NCI-H2029 (cell line): ENCODE measurements at places on chromosomes 4 and X.

DNA sequence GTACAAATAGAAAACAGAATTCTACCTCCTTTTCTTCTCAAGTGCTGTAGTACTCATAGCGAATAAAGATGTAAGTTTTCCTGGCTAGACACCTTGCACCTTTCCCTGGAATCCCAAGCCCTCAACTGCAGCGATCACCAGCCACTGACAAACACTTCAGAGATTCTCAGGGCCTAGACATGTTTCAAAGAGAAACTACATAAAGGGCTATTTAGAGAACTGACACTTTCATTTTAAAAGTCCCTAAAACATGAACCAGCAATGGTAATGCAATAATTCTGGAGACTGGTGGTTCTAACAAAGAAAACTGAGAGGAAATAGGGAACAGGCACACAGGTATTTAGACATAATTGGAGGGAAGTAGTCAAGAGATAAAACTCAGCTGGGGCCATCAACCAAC lies 35.7 kb downstream of the FANCB start:
- no peak for DNase-seq

GRCh38 chr4:106277140-106277675 lies 38.8 kb downstream of the TBCK start:
- no peak for DNase-seq

DNA sequence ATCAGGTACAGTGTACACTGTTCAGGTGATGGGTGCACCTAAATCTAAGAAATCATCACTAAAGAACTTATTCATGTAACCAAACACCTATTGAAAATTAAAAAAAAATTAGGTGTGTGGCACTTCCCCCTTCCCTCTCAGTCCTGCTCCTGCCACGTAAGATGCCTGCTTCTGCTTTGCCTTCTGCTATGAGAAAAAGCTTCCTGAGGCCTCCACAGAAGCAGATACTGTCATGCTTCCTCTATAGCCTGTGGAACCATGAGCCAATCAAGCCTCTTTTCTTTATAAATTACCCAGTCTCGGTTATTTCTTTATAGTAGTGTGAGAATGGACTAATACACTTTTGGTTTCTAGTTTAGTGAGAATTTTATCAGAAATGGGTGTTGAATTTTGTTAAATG lies 459.8 kb upstream of the DIPK2B start:
- no peak for DNase-seq

GRCh38 chrX:150848914-150849365 lies 49.5 kb downstream of the CD99L2 start:
- peak; percentile 84 for DNase-seq

- DNase-seq, result no peak
Measured at GRCh38 chrX:132406106-132406505, 82.7 kb downstream of the MBNL3 start.

DNA sequence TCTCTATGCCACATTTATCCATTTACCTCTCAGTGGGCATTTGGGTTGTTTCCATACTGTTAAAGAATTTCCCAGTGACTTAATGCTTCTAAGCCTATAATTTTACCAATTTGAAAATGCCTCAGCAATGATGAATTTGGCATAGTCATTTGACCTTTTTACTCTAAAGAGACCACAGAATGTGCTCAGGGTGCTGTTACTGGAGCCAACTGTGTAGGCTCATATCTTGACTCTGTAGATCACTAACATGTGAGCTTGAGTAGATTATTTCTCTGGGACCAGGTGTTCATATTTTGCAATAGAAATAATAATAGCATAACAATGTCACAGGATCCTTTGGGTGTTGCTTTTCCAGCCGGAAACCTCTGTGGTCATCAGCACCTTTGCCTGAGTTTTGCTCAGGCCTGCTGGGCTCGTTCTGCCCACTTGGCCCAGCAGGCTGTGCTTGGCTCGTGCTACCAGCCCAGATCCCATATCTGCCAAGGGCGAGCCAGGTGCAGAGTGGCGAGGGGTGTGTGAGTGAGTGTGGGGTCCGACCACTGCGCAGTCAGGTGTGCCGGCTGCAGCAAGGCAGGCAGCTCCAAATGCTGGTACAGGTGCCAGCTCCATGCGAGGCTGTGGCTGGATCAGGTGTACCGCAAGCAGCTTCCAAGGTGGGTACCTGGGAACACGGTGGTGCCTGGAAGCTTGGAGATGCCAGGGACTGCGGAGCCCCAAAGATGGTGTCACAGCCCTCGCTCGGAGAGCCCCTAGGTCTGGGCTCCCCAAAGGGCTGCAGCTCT lies 70.6 kb upstream of the ANK2 start:
- no peak for DNase-seq

GRCh38 chrX:119570351-119570835 lies 4.0 kb upstream of the UBE2A start:
- DNase-seq, result no peak

DNA sequence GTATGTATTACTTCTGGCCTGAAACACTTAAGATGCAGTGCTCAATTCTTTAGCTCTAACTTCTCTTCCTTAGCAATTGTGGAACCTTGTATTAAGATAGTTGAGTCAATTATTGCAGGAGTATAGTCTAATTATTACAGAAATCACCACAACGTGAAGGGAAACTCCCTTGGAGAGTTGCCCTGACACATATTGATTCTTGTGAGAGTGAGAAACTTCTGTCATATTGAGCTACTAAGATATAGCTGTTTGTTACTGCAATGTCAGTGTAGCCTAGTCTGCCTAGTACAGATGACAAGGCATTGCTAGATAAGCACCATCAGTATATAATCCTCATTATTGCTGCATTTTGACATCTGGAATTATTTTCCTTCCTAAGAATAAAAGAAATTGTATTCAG lies 82.7 kb upstream of the TEX13C start:
- DNase-seq, result no peak

GRCh38 chrX:119617517-119618164 lies 11.4 kb upstream of the NKRF start:
- DNase-seq, result no peak

DNA sequence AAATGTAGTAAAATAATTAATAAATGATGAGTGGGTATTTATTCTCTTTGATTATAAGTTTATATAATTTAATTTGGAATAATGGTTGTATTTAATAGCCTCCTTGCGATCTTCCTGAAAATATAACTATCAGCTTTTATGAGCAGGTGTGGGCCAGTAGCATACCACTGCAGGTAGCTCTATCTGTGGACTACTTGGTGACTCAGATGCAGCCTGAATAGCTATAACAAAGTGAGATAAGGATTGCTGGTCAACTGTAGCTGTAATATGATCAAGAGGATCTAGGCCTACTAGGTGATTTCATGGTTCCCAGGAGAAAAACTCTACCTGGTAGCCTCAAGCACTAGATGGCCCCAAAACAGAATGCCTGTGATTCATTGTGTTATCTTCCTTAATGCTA lies 47.1 kb upstream of the BMP15 start:
- DNase-seq, result no peak

DNA sequence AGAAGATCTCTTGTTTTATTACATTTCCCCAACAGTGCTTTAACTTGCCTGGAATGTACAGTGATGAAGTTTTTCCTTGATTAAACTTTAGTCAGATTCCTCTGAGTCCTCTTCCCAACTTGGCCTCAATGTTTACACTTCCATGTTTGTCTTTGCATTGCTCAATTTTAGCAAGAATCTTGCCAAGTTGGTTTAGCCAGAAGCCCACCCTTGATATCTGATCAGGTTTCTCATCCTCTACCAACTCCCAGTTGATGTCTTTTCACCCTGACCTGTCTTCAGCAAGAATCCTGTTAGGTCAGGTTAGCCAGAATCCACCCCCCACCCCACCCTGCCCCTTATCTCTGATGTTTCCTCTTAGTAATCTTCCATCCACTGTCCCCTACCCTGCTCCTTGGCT lies 120.9 kb downstream of the MBNL3 start:
- no peak for DNase-seq

GRCh38 chr4:8591114-8591513 lies 1.5 kb upstream of the CPZ start:
- no peak for DNase-seq

- peak; percentile 16 for DNase-seq
Measured at GRCh38 chr4:10461091-10461849, 4.0 kb upstream of the ZNF518B start.

DNA sequence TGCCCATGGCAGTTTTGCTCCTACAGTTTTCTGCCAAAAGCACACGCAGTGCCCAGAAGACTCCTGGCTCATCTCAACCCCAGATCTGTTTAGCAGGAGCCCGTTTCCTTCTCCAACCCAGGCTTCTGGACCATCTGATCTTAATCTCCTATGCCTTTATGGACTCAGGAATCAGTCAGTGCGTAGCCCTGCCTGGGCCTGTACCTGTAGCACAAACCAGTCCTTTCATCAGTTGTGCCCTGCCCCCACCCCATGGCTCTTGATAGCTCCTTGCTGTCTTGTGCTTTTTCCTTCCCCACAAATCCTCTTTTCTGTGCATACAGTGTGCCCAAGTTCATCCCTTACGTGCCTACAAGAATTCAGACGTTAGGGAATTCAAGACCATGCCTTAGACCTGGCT lies 1.5 kb downstream of the ZNF718 start:
- DNase-seq, result no peak

DNA sequence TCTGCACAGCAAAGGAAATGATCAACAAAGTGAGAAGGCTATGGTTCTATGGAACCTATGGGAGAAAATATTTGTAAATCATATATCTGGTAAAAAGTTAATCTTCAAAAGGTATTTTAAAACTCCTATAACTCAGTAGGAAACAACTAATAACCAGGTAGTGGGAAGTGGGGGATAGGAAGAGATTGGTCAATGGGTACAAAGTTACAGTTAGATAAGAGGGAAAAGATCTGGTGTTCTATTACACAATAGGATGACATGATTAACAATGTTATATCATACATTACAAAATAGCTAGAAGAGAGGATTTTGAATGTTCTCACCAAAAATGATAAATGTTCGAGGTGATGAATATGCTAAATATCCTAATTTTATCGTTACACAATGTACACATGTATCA lies 46.3 kb downstream of the NDNF start:
- DNase-seq, result no peak

- DNase-seq, result no peak
Measured at GRCh38 chr4:86522349-86522748, 71.8 kb upstream of the PTPN13 start.

DNA sequence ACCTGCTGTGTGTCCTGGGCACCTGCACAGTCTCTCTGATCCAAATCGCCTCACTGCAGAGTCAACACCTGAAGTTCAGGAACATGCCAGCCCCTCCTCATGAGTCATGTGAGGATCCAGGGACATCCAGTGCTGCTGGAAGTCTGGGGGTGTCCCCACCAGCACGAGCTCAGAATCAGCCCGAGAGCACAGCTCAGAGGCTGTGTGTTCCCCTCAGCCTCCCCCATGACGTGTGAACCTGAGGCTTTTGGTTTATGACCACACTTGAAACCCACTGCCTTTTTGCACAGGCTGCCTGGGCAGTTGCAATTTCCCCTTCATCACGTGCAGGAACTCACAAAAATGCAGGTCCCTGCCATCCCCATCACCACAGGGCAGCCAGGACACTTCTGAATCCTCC lies 47.1 kb downstream of the PPP2R2C start:
- no peak for DNase-seq

- DNase-seq, result no peak
Measured at GRCh38 chrX:84168095-84168494, 19.9 kb downstream of the RPS6KA6 start.

DNA sequence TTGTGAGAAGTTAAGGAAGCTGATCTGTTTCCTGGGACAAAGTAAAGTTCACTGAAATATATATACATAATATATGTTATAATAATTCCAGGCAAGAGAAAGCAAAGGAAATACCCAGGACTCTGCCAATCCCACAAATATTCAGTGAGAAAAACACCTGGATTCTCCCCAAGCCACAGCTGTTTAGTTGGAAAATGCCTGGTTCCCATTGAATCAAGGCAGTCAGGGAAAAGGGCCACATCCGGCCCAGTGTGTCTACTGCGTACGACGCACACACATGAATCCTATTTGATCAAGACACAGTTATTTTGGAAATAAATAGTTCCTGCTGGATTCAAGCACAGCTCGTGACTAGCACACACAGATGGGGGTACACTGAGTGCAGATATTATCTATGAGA lies 6.3 kb upstream of the DCHS2 start:
- no peak for DNase-seq

DNA sequence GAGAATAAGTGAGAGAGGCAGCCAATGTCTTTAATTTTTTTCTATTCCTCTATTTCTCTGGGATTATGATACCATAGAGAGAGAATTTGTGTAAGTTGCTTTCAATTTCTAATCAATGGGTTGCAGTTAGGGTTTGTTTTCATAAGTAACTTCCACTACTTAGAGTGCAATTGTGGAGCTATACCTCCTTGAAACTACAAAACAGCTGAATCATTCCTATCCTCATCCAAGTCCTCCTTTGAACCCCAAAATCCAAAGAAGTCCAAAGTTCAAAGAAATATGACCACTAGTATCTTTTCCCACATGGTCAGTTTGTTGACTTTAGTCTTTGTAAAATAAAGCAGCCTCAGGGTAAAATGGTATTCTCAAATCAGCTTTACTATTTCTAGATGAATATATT lies 1085.4 kb upstream of the INTU start:
- DNase-seq, result no peak

DNA sequence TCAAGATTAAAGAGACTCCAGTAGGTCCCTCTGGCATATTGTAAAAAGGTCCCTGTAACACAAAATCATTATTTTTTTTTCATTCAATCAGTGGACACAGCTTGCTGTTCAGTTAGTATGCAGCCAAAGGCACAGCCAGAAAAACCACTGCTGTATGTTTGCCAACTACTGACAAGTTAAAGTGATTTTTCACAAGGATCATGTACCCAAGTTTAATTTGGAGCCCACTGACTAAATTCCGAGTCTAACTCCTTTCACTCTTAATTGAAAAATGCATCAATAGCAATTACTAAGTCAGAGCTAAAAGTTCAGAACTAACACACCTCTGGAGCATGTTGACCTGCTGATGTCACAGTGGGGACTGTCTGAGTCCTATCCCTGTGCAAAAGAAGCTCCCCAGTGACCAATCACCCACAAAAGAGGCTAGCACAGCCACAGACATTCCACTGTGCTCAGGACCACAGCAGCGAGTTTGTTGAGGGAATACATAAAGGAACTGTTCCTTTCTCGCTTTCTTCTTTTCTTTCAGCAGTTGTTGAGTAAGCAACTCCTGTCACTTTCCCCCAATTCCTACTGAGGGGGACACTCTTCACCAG lies 60.4 kb downstream of the STX18 start:
- DNase-seq, result no peak

DNA sequence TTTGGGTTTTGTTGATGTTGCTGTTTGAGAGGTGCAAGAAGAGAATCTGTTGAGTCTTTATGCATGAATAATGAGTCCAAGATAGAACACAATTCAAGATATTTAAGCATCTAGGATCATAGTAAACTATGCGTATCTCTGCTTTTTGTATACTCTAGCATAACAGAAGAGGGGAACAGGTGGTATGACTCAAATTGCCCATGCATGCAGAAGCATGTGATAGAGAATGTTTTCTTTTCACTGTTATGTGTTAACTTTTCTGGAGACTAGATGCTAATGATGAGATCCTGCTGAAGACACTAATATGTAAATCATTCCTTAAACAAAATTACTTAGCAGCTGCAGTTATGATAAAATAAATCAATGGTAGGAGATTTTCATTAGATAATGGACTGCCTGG lies 165.3 kb upstream of the FTHL17 start:
- no peak for DNase-seq

GRCh38 chrX:27966955-27967354 lies 14.3 kb downstream of the DCAF8L1 start:
- no peak for DNase-seq
